Kasumi-1 (cell line): ENCODE measurements at places on chromosomes 2 and 18.

GRCh38 chr2:134441153-134441863, 187.4 kb downstream of the MGAT5 start:
- no peak for DNase-seq

GRCh38 chr2:121888189-121888557, 132.7 kb downstream of the TSN start:
- no peak for DNase-seq

DNA sequence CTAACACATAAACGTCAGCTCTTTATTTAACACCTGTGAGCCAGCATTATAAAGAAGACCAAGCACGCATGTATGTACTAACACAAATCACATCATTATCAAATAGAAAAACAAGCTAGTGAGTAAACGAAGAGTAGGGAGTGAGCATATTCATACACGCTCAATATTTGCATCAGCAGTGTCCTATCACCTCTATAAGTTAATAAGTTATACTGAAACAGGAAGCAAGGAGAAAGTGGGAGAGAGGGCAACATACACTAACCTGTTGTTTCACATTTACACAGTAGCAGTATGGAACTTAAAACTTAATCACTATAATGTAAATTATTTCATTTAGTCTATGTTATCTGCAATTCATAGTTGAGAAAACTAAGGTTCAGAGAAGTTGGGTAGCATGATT, 321.5 kb upstream of the TANK start:
- DNase-seq: no peak

DNA sequence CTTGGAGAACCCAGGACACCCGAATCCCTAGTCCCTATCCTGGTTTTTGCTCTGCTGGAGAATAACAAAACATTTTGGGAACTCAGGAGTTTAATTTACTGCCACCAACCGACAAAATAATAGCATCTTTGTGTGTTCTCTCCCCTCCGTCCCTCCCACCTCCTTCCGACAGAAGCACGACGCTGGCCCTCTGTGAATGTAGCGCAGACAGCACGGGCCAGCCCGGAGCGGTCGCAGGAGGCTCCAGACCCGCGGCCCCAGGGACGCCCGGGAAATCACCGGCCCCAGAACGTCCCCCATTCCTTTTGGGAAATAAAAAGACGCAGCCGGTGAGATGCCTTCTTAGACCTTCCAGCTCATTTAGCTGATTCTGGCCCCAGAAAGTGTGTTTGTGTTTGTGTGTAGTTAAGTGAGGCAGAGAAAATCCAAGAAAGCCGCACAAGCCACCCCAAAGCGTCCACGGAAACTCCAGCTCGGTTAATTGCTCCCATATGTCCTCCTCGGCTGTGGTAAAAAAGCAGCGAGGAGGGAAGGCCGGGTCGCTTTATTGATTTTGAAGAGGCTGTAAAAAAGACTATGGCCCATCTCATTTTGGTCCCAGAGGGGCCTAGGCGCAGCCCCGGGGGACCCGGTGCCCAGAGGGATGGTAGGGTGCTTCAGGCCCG, 577 bp upstream of the TANC1 start:
- DNase-seq: peak; percentile 34

- no peak for DNase-seq
These were observed 289.8 kb downstream of the RAD51AP2 start for GRCh38 chr2:17228461-17228860.

DNA sequence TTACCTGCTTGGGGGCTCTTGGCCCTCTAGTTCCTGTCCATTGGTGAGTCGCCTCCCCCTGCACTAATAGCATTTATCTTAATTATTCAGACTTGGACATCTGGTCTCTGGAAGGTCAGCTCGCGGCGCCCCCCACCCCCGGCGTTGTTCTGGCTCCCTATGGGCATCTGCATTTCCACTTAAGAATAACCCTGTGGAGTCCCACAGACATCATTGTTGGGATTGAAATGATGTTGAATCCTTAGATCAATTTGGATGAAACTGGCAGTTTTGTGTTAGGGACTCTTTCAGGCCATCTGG, 313.8 kb upstream of the HS6ST1 start:
- no peak for DNase-seq

- DNase-seq: no peak
These were observed 208.2 kb upstream of the RBMS1 start for GRCh38 chr2:160701822-160702221.

GRCh38 chr2:149703281-149703680, 115.7 kb upstream of the MMADHC start:
- DNase-seq: no peak

DNA sequence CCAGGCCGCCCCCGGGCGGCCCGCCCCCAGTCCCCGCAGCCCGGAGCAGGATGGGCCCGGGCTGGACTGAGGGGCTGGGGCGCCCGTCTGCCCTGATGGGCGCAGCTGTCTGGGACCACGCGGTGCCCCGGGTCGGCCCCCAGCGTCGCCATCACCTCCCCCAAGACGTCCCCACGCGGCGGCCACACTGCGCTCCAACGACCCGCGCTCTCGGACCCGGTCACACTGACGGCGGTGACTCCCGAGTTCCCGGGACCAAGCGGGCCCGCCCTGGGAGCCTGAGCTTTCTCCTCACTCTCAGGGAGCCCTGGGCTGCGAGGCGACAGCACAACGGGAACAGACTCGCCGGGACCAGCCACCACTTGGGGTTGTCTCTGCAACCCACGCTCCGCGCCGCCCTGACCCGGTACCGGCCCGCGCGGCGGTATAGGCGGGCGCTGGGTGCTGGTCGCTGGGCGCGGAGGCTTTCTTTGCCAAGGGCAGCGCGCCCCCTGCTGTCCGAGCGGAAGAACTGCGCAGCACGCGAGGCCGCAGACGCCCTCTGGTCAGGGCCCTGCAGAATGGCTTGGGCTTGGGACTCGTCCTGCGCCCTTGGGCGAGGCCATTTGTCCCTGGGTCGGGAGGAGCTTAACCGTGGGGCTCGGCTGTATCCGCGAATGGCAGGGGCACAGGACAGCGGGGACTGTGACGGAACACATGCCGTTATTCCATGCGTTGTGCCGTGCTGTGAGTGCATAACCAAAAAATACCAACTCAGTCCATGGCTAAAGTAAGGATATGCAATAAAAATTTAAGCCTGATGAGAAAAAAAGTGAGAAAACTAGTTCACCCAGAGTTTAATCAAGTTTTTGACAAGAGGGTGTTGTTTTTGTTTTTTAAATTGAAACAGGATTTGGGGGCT, 54.8 kb upstream of the ANKRD62 start:
- peak; percentile 58 for DNase-seq

- DNase-seq: no peak
These were observed 43.1 kb upstream of the ENOSF1 start for GRCh38 chr18:755506-755905.

DNA sequence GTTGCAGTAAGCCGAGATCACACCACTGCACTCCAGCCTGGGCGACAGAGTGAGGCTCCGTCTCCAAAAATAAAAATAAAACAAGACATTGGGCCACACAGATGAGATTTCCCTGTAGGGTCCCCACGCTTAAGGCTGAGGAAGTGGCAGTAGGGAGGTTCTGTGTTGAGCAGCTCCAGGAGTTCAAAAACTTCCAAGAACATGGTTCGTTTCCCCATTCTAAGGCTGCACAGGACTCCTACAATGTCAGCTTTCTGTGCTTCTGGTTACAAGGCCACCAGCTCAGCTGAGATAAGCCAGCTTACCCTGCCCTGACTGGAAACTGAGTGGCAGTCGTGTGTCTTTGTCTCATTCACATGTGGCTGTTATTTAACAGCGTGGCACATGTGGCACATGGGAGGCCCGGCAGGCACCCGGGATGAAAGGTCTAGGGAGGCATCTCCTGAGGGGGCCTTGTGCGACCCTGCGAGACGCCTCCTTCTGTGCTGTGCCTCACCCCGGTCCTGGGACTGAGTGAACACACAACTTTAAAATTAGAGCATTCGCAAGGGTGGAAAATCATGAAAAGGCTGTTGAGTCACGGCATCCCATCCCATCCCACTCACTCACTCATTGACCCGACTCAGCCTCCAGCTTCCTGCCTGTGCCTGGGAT, 7.7 kb downstream of the ITGB1BP1 start:
- no peak for DNase-seq

DNA sequence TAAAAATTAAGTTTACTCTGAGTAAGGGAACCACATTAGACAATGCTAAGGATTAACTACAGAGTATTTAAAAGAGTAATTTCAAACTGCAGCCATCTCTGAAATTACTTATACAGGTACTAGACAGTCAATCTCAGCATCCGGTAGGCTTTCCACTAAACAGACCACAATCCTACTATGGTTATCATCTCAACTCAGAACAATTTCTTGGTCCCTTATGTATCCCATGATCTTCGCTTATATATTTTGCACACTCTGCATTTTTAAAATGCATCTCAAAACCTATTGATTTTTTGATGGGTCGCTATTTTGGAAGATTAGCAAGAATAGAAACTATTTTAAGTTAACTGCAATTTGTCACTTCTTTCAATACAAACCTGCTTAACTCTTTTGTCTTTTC, 1.4 kb downstream of the PPP4R1 start:
- DNase-seq: no peak
